Aorta (tissue), 5 donors: ENCODE measurements at places on chromosomes 3 and 15.
A peak's percentile ranks its signal among the peaks of the same experiment; 100 is the strongest.

DNA sequence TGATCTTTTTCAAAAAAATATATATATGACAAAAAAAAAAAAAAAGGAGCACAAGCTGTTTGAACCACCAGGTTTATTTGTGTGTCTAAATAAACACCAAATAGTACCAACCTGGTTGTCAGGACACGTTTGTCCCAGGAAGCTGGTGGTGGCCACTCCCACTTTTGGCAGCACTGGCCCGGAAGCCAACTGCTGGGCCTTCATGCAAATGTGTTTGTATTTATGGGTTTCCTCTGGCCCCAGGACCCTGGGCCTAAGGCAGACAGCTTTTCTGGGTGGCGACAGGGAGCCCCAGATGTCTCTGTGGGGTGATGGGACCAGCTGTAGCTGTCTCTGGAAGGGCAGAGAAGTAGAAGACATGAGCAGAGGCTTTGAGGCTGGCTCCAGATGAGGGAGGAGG, 31.6 kb downstream of the PRKCD start:
- H3K27ac ChIP-seq = peak overlapping the region; percentile 59
- H3K4me1 ChIP-seq = no peaks in the 10 kb centered on the region
- no peak overlapping the region for H3K4me3 ChIP-seq

DNA sequence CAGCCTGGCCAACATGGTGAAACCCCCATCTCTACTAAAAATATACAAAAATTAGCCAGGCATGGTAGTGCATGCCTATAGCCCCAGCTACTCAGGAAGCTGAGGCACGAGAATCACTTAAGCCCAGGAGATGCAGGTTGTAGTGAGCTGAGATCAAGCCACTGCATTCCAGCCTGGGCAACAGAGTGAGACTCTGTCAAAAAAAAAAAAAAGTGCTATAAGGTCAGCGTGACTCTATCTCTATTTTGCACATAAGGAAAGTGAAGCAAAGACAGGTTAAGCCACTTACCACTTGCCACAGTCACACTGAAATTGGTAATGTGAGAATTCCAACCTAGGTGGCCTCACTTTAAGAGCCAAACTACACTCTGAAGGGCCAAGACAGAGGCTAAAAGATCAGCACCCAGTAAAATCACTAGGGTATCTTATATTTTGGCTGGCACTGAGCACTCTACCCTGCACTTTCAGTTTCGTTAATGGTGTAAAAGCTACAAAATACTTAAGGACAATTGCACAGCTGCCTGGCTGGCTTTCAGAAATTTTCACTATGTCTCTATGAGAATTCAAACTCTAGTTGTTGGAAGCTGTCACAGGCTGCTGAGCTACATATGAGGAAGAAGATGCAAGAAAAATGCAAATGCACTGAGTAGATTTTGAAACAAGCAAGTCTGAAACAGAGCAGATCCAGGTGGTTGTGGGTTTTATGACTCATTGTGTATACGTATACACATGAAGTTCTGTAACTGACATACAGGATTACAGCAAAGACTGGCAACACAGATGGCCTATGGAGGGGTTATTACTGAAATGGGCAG, 32.7 kb downstream of the TRANK1 start:
- H3K36me3 ChIP-seq = no peaks in the 10 kb centered on the region
- H3K27me3 ChIP-seq = no peaks in the 10 kb centered on the region
- no peak overlapping the region for H3K4me3 ChIP-seq
- H3K27ac ChIP-seq = no peak overlapping the region
- DNase-seq = no peak
- H3K4me1 ChIP-seq = no peaks in the 10 kb centered on the region

DNA sequence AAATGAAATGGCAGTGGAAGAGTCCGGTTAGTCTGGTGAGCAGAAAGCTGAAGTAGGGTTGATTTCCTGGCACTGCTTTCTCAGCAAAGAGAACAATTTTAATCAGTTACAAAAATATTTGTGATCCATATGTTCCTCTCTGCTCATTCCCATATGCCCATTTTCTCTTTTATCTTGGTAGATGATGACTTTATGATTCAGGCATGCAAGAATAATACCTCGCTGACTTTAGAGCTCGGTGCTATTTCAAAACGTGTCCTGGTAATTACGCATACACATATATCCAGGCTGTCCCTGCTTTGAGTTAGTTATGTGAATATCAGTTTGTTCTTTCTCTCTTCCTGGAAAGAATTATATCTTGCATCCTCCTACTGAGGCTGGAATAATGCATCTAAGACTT, 38.5 kb downstream of the ARPP21 start:
- H3K4me3 ChIP-seq = no peak overlapping the region
- no peak for DNase-seq
- no peaks in the 10 kb centered on the region for H3K27me3 ChIP-seq

DNA sequence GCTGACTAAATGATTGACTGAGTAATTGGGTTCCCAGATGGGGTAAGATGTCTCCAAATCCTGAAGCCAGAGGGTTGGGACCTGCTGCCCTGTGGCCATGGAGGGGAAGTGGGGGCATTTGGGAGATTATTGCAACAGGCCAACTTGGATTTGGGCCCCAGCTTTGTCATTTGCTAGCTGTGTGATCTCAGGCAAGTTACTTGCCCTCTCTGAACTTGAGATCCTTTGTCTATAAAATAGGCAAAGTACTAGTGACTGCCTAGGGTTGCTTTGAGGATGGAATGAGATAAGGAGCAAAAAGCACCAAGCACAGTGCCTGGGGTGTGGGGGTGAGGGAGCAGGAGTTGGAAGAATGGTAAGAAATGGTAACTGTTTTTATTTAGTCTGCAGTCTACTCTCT, 4.4 kb upstream of the INSYN1 start:
- DNase-seq = no peak
- no peaks in the 10 kb centered on the region for H3K36me3 ChIP-seq
- H3K4me1 ChIP-seq = no peaks in the 10 kb centered on the region
- H3K27ac ChIP-seq = no peak overlapping the region
- H3K4me3 ChIP-seq = no peak overlapping the region

- no peaks in the 10 kb centered on the region for H3K27me3 ChIP-seq
- no peaks in the 10 kb centered on the region for H3K4me1 ChIP-seq
- H3K36me3 ChIP-seq = no peaks in the 10 kb centered on the region
- no peak for DNase-seq
- H3K4me3 ChIP-seq = no peak overlapping the region
Observed at GRCh38 chr15:69790632-69791031, 307.1 kb downstream of the TLE3 start.

DNA sequence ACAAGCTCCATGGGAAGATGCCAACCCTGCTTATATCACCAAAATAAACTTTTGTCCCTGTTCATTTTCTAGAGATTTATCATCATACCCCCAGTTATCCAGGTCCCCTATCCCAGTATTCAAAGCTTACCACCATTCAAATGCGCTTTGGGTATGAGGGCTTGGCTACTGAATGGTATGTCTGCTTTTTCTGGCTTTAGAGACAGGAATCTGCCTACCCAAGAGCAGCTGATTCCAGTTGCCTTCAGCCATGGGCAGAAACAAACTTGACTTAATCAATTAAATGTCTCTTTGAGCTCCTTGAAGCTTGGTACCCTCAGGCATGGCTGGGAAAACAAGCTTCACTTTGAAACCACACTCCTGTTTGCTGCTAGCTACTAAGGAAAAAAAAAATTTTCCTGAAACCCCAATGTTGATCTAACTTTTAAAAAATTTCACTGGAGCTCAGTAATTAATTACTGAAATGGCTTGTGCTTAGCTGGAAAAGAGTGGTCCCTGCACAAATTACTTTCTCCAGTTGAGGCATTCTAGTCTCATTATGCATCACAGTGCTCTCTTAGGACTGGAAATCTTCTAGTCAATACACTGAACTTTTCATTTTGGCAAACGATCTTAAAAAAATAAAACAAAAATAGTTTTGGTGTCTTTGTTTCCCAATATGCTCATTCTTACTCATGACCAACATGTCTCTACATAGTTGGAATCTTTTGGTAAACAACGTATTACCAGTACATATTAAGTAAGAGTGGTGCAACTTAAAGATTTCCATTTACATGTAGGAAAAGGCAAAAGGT, 242.8 kb downstream of the DTWD1 start:
- no peaks in the 10 kb centered on the region for H3K4me1 ChIP-seq
- no peak overlapping the region for H3K27ac ChIP-seq
- no peak for DNase-seq
- no peak overlapping the region for H3K4me3 ChIP-seq

DNA sequence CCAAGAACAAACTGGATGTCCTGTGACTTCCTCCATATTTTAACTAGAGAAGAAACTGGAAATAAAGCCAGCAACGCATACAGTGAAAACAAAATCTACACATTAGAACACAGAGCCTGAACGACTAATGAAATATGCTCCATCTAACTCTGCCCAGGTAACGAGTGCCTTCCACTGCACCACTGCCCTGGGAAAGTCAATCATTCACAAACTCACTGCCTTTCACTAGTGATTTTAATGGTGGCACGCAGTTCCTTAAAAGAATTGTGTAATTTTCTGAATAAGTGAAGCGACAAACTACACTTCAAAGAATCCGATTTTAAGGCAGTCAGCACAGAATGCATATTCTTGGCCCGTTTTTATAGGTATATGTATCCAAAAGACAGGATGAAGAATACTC, 416.0 kb downstream of the SHQ1 start:
- no peaks in the 10 kb centered on the region for H3K4me1 ChIP-seq
- no peaks in the 10 kb centered on the region for H3K27me3 ChIP-seq
- H3K27ac ChIP-seq = no peak overlapping the region
- no peaks in the 10 kb centered on the region for H3K36me3 ChIP-seq

DNA sequence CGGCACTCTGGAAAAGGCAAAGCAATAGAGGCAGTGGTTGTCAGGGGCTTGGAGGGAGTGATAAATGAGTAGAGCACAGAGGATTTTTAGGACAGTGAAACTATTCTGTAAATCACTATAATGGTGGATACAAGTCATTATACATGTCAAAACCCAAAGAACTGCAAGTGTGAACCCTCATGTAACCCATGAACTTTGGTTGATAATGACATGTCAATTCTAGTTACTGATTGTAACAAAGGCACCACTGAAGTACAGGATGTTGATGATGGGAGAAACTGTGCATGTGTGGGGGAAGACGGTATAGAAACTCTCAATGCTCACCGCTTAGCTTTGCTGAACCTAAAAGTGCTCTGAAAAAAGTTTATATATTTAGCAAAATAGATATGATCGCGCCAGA, 36.0 kb downstream of the BTLA start:
- no peak overlapping the region for H3K27ac ChIP-seq
- no peaks in the 10 kb centered on the region for H3K27me3 ChIP-seq
- H3K4me3 ChIP-seq = no peak overlapping the region
- no peak for DNase-seq

GRCh38 chr3:105304487-105304886, 62.2 kb upstream of the ALCAM start:
- H3K27me3 ChIP-seq = no peaks in the 10 kb centered on the region
- H3K36me3 ChIP-seq = no peaks in the 10 kb centered on the region
- no peak overlapping the region for H3K4me3 ChIP-seq

DNA sequence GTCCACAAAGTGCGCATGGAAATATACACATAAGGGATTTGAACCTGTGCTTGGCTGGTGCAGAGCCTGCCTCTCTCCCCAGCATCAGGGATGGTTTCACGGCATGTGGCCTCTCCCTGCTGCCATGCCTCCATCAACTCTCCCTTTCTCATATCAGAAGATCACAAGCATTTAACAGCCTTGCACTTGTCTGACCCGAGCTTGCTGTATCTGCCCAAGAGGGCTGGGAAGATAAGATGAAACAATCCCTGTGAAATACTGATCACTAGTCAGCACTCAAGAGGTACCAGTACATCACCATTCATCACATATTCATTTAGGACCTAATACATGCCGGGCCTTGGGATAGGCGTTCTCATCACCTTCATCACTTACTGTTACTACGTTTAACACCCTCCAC, 107.6 kb upstream of the ARHGEF3 start:
- H3K4me3 ChIP-seq = no peak overlapping the region
- H3K27me3 ChIP-seq = no peaks in the 10 kb centered on the region
- no peak overlapping the region for H3K27ac ChIP-seq
- no peak for DNase-seq

GRCh38 chr3:108097322-108098002, 6.6 kb upstream of the CD47 start:
- H3K27me3 ChIP-seq = no peaks in the 10 kb centered on the region
- no peaks in the 10 kb centered on the region for H3K36me3 ChIP-seq
- H3K27ac ChIP-seq = no peak overlapping the region
- no peaks in the 10 kb centered on the region for H3K4me1 ChIP-seq
- DNase-seq = no peak

- H3K36me3 ChIP-seq = no peaks in the 10 kb centered on the region
- H3K27ac ChIP-seq = no peak overlapping the region
- no peak overlapping the region for H3K4me3 ChIP-seq
- H3K4me1 ChIP-seq = no peaks in the 10 kb centered on the region
- no peak for DNase-seq
Observed at GRCh38 chr3:13172644-13173013, 99.4 kb upstream of the IQSEC1 start.

- H3K27me3 ChIP-seq = no peaks in the 10 kb centered on the region
- H3K27ac ChIP-seq = no peak overlapping the region
- H3K4me3 ChIP-seq = no peak overlapping the region
Observed at GRCh38 chr3:57889807-57890206, 118.4 kb upstream of the FLNB start.

- H3K4me3 ChIP-seq = peak overlapping the region; percentile 90
- H3K36me3 ChIP-seq = no peaks in the 10 kb centered on the region
- H3K27me3 ChIP-seq = no peaks in the 10 kb centered on the region
- peak overlapping the region; percentile 18 for H3K27ac ChIP-seq
- peaks cover 2% of the 10 kb centered on the region for H3K4me1 ChIP-seq
Observed at GRCh38 chr3:112334691-112335433, 1.9 kb downstream of the CD200 start.

DNA sequence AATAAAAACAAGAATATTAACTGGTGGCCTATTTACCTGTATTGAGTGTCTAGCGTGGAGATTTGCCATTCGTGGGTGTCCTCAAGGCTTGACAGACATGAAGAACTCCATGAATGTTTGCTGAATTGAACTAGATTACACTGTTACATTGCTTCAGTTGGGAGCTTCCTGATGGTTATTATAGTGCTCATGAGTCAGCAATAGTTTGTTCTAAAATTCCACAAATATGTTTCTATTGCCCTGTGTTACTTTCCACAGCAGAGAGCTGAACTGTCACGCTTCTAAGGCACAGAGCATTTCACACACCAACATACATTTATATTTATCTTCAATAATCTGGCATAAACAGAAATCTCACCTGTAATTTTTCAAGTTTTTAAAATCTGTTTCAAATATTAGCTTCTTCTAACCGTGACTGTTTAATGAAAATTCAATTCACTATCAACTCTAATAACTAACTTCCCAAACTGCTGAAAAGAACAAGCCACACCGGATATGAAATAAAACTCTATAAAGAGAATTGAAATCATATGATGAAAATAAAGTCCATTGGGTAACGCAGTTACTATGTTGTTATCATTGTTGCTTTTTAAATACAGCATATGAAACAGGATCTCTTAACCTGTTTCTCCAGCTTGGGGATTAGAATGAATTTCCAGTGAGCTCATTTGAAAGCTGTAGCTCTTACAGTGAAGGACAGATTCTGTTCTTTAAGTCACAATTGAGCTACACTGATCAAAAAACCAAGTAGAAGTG, 61.2 kb upstream of the MCF2L2 start:
- H3K27ac ChIP-seq = no peak overlapping the region
- H3K27me3 ChIP-seq = no peaks in the 10 kb centered on the region
- no peak for DNase-seq
- no peaks in the 10 kb centered on the region for H3K4me1 ChIP-seq
- H3K4me3 ChIP-seq = no peak overlapping the region
- H3K36me3 ChIP-seq = no peaks in the 10 kb centered on the region
